ENCODE measurements at places on chromosomes 11 and 22. TPM values are rescaled to one million over a fixed set of nuclear protein-coding genes. Genes with fewer than 3 reads are reported as not detected.

DNA sequence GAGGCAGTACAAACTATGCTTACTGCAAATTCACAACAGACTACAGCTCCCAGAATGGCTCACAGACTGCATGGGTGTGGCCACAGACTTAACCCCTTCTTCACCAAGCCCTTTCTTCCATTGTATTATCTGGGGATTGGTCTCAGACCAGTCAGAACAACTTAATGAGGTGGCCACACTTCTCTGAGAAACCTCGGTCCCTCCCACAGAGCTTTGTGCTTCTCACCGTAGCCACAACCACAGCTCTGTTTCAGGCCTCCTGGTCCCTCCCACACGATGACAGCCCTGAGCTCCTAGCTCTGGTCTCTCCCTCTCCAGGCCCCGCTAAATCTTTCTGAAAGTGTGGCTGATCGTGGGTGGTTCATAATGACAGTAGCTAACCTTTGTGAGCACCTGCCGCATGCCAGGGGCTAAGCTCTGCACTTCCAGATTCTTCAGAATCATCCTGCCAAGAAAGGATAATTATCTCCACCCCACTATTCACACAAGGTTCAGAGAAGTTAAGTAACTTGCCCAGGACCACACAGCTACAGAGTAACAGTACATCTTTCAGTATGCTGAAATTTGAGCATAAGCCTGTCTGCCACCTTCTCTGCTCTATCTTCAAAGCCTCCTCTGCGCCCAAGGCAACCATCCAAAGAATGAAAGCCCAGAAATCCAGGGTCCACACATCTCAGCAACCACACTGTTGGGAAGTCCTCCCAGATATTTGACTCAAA, 5.4 kb downstream of the PDE2A start:
- no peaks in the 10 kb centered on the region for H3K36me3 ChIP-seq
- H3K27ac ChIP-seq = no peak overlapping the region
- no peaks in the 10 kb centered on the region for H3K4me1 ChIP-seq
- no peak for DNase-seq
- H3K4me3 ChIP-seq = no peak overlapping the region

GRCh38 chr11:34915136-34916014, 804 bp downstream of the APIP start:
- DNase-seq = no peak
- peaks cover 9% of the 10 kb centered on the region for H3K4me1 ChIP-seq
- H3K27me3 ChIP-seq = no peaks in the 10 kb centered on the region
- H3K27ac ChIP-seq = peak overlapping the region; percentile 92

Gene MADD
- 37.3 TPM for polyA plus RNA-seq

GRCh38 chr11:86706338-86707131, 34.1 kb upstream of the ME3 start:
- H3K4me3 ChIP-seq = no peak overlapping the region
- H3K4me1 ChIP-seq = no peaks in the 10 kb centered on the region
- DNase-seq = no peak
- H3K27ac ChIP-seq = no peak overlapping the region

Measured in naive thymus-derived CD4-positive, alpha-beta T cell (primary cell).